ENCODE measurements at places on chromosomes 2 and 18.

DNA sequence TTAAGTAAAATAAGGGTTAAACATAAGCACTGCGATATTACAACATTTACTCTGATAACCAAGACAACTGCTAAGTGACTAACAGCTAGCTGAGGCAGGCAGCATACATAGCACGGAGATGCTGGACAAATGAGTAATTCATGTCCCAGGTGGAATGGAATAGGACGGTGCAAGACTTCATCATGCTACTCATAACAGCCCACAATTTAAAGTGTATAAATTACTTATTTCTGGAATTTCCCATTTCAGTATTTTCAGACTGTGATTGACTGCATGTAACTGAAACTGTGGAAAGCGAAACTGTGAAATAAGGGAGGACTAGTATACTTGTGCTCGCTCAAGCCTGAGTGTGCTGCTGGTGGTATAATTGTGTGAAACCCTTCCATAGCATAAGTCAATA is 12.9 kb downstream of the IER3IP1 start:
- ATAC-seq = no peak

DNA sequence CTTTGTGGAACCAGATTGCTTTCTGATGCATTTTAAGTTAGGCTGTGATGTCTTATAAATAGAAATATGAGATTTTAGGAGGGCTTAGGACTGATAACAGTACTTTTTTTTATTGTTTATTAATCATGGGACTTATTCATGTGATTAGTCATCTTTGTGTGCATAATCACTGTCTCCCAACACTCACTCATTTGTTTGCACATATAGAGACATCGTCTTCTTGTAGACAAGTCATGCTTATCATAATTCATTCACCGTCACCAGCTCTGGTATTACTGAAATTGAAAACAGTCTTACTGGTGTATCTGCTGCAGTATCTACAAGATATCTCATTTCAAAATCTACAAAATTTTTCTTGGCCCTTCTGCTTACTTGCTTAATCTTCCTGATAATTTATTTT is 45.8 kb downstream of the WDR7 start:
- ATAC-seq = no peak

GRCh38 chr2:8009010-8009597 is 672.8 kb upstream of the ID2 start:
- ATAC-seq = no peak

- no peak for ATAC-seq
Observed at GRCh38 chr2:53769318-53769945, 1.8 kb downstream of the CHAC2 start.

DNA sequence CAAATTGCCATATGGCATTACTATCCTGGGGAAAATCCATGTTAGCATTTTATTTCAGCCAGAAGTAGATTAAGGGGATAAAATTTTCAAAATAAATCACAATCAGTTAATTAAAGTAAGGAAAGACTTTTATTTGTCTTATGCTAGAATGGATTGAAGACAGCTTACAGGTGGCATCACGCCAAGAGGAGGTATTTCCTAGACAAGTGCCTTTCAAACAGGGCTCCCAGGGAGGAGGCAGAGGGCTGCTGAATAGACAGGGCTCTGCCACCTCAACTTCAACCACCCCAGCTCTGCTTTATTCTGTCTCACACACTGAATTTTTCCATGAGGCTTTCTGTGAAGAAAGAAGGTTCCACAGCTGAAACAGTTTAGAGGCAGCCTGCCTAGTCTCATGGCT is 12.2 kb downstream of the CCDC68 start:
- peak; percentile 26 for ATAC-seq

GRCh38 chr2:166375736-166376487 is at the start of gene SCN9A:
TSS of gene SCN9A (minus strand) at chr2:166375944. CDS start at chr2:166311756, 64,188 bp downstream.
- ATAC-seq = peak; percentile 95

- no peak for ATAC-seq
Observed at GRCh38 chr2:184410160-184410559, 188.2 kb upstream of the ZNF804A start.

- ATAC-seq = peak; percentile 70
Observed at GRCh38 chr2:241901500-241902351, 32.2 kb downstream of the RTP5 start.

GRCh38 chr2:28322981-28323396 is 69.7 kb upstream of the FOSL2 start:
- ATAC-seq = no peak

GRCh38 chr18:48336332-48336731 is 72.9 kb downstream of the ZBTB7C start:
- ATAC-seq = peak; percentile 24

GRCh38 chr2:126244937-126245336 is 411.0 kb upstream of the GYPC start:
- ATAC-seq = no peak

GRCh38 chr18:58578835-58579560 is 49.9 kb downstream of the ALPK2 start:
- no peak for ATAC-seq

GRCh38 chr2:234102112-234102511 is 51.6 kb downstream of the SPP2 start:
- ATAC-seq = peak; percentile 68

- ATAC-seq = no peak
Observed at GRCh38 chr2:178452334-178452733, 1.2 kb downstream of the PJVK start.
